Epithelial cell of proximal tubule (primary cell): ENCODE measurements at places on chromosomes 16 and 17.

DNA sequence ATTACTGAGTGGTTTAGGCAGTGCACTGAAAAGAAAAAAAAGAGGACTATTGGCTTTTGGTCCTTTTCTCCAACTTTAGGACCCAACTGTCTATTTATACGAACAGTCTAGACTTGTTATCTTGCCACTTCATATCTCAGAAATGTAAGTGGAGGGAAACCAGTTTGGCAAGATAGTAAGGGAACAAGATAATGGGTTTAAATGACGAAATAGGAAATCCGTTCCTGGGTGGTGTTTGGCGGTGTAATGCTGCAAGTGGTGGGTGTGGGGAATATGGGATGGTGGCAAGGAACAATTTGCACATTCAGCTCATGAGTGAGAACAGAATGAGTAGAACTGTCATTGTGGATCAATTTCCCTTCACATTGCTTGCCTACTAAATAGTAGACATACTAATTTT lies 44.7 kb downstream of the GRB7 start:
- no peak for DNase-seq

- no peak for DNase-seq
These were observed 35.2 kb downstream of the MAP2K4 start for GRCh38 chr17:12055889-12056288.

DNA sequence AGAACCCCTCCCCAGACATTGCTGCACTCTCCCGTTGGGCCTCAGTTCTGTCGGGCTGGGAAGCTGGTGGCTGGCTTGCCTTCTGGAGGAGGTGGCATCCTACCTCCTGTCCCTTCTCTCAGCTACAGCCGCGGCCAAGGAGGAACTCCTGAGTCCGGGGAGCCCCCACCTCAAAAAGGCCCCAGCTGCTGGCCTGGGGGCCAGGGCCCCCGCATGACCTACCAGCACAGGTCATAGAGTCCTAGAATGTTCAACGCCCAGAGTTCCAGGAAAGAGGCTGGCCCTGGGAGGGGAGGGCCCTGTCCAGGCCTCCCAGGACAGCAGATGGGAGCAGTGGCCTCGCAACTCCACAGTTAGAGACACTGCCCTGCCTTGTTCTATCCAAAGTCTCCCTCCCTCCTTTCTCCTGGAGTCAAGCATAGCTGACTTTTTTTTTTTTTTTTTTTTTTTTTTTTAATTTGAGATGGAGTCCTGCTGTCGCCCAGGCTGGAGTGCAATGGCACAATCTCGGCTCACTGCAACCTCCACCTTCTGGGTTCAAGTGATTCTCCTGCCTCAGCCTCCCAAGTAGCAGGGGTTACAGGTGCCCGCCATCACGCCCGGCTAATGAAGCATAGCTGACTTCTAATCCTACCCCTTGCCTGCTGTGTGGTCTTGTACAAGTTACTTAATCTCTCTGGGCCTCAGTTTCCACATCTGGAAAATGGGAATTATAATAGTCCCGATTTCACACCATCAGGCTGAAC lies 7.1 kb downstream of the CARHSP1 start:
- no peak for DNase-seq

DNA sequence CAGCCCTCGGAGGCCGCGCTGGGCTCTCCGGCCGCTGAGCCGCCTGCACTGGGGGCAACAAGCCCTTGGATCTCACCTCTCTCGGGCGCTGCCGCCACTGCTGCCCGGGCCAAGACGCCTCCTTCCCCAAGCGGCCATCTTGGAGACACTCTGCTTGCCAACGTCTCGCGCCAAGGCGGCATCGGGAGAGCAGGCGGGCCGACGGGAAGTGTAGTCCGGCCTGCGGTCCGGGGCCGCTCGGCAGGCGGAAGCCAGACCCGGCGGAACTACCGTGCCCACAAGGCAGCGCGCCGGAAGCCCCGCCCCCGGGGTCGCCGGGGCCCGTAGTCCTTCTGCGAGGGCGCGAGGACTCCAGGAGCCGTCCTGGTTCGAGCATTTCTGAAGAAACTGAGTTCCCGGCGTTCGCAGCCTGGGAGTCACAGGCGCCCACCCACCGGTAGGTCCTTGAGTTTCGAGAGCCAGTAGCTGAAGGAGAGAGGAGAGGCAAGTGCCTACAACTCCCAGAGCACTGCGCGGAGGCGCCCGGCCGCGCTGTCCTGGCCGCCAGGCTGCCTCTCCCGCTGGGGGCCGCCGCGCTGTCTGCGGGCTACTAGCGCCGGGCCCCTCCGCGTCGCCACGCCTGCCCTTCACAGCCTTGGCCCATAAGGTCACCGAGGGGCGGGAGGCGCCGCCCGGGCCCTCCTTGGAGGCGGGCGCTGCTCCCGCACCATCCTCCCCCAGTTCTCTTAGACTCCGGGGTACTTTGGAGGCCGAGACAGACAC lies at the start of gene TMEM11:
TSS of gene TMEM11 (minus strand) at position 147 of the 762 bp plus-strand sequence. CDS start at position 138, 9 bp downstream.
- peak; percentile 41 for DNase-seq

- no peak for DNase-seq
These were observed 451.4 kb upstream of the CCL2 start for GRCh38 chr17:33803686-33804085.

- no peak for DNase-seq
These were observed 49.0 kb downstream of the NT5M start for GRCh38 chr17:17351901-17352781.

DNA sequence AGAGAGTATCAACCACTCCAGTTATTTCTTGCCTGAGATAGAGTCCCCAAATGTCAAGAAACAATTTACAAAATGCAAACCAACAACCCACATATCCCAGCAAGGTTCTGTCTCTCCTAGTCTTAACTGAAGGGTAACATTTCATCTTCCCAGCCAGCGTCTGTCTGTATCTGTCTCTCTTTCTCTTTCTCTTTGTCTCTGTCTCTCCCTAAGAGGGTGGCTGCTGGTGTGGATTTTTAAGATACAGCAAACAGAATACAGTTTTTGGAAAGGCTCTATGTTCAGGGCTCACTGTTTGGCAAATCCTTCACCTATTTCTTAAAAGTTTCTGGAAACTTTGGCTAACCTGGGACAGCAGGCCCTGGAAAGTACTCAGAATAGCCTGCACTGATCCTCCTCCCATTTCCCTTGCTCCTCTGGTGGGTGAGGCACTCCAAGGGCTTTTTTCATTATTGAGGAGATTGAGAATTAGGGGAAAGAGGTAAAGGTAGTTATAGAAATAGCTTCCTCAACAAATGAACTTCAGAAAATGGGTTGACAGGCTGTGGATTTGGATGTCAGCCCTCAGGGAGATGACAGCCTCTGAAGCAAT lies 6.2 kb downstream of the HOXB4 start:
- no peak for DNase-seq

DNA sequence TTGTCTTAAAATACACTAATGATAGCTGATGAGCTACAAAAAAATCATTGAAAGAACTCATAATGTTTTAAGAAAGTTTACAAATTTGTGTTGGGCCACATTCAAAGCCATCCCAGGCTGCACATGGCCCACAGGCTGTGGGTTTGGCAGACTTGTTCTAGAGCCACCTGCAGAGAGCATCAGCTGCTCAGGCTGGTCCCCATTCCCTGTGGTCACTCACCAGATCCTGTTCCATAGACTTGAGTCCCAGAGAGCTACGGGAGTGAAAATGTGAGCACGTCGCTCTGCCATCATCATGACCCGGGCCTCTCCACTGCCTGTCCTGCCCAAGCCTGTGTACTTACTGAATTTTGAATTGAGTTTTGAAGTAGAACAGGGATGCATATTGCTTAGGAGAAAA lies 6.9 kb downstream of the SLC26A11 start:
- no peak for DNase-seq

DNA sequence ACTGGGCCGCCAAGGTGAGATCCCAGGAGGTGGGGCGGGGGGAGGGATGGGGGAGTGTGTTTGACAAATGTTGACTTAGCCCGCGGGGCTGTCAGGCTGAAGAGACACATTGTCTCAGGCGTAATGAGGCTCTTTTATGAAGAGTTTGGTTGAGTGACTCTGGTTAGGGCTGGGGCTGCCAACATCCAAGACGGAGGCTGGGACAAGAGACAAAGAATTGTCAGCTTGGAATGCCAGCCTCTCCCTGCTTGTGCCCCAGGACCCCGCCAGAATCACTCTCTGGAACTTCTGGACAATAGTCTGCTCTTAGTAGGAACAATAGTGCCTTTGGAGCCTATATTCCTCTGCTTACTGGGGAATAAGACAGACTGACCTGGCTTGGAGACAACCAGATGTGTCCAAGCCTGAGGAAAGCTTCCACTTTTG lies 24.0 kb downstream of the PCTP start:
- no peak for DNase-seq

DNA sequence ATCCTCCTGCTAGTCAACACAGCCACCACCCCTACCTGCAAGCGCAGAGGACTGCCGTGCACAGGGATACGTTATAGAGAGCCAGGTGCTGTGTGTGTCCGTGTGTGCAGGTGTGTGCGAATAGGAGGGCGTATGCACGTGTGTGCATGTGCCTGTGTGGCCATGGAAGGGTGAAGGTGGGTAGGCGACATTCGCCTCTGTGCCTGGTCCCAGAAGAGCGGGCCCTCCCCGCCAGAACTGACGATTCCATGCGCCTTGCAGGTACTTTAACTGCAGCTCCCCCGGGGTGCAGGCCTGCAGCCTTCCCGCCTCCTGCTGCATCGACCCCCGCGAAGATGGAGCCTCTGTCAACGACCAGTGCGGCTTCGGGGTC lies 8.7 kb downstream of the PDE6G start:
- DNase-seq = no peak

- no peak for DNase-seq
These were observed 4.9 kb upstream of the ANKRD40CL start for GRCh38 chr17:50771991-50772785.

GRCh38 chr16:48434653-48435317 lies 49.6 kb upstream of the SIAH1 start:
- DNase-seq = no peak

DNA sequence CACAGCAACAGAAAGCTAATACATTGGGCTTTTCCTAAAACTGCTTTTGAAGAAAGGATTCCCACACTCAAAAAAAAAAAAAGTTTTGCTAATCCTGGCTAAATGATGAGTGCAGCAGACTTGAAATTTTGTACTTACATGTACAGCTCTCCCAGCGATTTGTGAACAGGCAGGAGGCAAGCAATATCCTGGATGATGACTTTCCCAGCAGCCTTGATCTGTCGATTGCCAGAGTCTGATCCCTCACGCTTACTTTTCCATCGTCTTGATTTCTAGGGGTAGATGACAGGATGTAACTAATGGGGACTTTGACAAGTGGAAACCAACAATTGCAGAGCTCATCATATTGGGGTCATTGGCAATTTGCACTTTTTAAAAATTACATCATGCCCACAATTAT lies 91.4 kb downstream of the WDR59 start:
- no peak for DNase-seq

DNA sequence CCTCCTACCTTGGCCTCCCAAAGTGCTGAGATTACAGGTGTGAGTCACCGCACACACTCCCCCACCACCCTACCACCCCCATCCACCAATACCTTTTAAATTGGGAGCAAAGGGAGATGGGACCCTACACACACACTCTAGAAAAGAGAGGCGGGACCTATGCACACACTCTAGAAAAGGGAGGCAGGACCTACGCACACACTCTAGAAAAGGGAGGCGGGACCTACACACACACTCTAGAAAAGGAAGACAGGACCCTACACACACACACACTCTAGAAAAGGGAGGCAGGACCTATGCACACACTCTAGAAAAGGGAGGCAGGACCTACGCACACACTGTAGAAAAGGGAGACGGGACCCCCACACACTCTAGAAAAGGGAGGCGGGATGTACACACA lies 18.9 kb downstream of the TPSD1 start:
- no peak for DNase-seq

DNA sequence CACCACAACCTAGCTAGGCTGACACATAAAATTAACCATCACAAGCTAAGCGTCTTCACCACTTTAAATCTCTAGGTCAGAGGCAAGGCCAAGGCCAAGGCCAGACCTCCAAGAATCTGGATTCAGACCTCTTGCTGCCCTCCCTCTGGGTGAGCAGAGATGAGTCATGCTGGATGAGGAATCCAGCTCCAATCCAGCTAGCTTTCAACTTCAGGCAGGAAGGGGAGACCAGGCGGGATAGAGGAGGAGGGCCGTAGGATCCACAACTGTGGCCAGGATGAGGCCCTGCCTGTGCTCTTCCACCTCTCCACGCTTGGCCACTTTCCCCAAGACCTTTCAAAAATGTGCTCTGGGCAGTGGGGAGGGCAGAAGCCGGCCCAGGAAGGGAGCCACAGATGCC lies 14.7 kb downstream of the LRRC75A start:
- no peak for DNase-seq

GRCh38 chr17:33196883-33197282 lies 96.2 kb downstream of the ASIC2 start:
- no peak for DNase-seq

DNA sequence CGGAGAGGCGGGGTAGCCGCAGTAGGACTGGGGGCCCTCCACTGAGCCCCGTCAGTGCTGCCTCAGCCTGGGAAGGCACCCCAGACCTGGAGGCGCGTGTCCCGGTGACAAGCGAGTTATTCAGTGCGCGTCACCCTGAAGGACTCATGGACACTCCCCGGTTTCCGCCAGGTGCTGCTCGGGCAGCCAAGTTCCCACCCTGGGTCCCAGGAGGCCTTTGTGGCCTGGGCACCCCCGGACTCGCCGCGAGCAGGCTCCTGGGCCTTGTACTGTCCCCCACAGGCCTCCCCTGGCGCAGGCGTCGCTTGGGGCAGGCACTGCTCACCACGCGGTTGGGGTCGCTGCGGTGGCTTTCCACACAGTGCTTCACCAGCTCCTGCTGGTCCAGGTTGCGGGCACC lies 7.6 kb downstream of the RNF166 start:
- no peak for DNase-seq

DNA sequence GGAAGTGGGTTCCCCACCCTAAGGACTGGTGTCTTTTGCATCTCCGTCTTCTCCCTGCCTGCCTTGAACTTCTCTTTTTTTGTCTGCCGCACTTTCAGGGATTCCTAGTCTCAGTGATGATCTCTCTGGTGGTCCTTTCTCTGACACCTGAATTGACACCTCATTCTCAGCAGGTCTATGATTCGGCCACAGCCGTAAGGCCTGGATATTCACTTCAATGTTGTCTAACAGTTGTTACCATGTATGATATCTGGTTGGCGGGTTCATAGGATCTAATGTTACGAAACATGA lies 25.1 kb upstream of the SLC47A1 start:
- no peak for DNase-seq

DNA sequence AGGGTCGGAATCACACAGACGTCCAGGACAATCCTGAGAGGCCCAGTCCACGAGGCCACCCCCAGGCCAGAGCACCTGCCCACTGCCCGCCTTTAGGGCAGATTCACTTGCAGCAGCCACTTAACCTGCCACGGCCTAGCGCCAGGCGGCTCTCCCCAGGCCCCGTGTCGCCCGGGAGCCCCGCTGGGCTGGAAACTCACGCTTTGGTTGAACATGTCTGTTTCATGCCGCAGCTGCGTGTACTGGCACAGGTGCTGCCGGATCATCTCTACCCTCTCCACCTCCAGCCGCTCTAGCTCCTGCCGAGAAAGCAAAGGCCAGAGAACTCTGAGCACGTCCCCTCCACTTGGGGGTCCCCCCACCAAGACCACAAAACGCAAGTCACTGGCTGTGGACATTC lies 12.7 kb upstream of the RCVRN start:
- DNase-seq = no peak

- no peak for DNase-seq
These were observed 11.8 kb downstream of the GNAO1 start for GRCh38 chr16:56203052-56203451.

GRCh38 chr16:1743376-1744337 lies 27.7 kb downstream of the NME3 start:
- DNase-seq = no peak
